Hematopoietic multipotent progenitor cell treated with erythropoietin and hydrocortisone succinate and interleukin-3 and kit ligand, for 8 days (in vitro differentiated cells): ENCODE measurements at places on chromosomes 5 and 9.
A peak's percentile ranks its signal among the peaks of the same experiment; 100 is the strongest.

GRCh38 chr9:111131211-111131610 lies 92.9 kb upstream of the LPAR1 start:
- DNase-seq, result no peak

- no peak for DNase-seq
These were observed 405.3 kb upstream of the SLC30A5 start for GRCh38 chr5:68688547-68688946.

GRCh38 chr5:92527311-92528078 lies 1053.5 kb downstream of the NR2F1-AS1 start:
- no peak for DNase-seq

DNA sequence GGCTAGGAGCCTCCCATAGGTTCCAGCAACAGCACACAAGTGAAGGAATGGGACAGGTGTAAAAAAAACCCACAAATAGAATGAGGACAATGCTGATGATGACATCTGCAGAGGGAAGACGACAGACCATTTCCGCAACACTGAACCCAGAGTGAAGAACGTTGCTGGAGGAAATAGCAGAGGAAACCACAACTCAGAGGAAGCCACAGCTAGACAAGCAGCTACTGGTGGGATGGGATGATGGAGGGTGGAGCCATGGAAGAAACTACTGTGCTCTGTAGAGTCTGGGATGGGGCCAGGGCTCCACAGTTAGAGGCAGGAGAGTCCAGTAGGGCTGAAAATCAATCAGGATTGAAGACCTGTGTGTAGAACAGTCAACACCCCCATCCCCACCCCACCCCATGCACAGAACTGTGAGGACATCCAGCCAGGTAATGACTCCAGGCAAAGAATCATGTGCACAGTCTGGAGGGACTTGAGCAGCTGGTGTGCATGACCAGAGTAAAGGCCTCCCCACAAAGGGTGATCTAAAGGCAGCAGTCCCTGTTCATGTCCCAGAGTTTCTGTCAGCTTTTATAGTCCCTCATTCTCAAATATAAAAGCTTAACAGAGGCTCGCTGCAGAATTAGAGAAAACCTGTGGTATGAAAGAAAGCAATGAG lies 65.2 kb upstream of the SPIN1 start:
- peak; percentile 33 for DNase-seq

DNA sequence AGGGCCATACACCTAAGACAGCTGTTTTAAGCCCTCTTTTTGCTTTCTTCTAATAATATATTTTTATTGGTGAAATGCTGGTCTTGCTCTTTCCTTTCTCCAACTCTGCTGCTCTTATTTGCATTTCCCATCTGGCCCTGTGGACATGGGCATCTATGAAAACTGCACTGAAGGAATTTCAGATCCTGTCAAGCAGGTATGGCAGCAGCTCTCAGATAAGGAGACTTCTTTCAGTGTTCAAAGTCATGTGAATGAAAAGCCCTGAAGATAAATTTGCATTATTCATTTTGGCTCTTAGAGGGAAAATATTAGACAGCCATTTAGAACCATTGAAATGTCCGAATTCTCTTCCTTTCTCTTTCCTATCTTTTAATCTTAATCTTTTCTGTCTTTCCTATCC lies 668.0 kb upstream of the RIOK2 start:
- no peak for DNase-seq
